ENCODE measurements at places on chromosomes 5 and 9. TPM values are rescaled to one million over a fixed set of nuclear protein-coding genes. Genes with fewer than 3 reads are reported as not detected.
A peak's percentile ranks its signal among the peaks of the same experiment; 100 is the strongest.

DNA sequence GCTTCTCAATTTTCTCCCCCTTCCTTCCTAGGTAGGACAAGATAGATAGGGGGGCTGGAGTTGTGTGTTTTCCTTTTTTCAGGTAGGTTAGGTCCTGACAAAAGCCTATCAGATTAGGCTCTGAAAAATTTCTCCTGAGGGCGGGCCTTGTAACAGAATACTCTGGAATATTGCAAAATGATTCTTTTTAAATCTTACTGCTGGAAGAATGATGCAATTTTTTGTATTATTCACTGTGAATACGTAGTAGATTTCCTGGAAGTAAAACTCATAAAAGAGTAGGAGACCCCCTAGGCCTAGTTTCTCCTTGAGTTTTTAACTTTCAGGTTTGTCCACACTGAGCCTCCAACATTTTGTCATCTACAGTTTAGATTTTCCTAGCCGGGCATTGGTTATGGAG, 1701.8 kb downstream of the EFNA5 start:
- DNase-seq: no peak

GRCh38 chr5:134138416-134139376, 24.2 kb downstream of the TCF7 start:
- DNase-seq: no peak

GRCh38 chr9:118529624-118530214, 825.5 kb downstream of the TLR4 start:
- DNase-seq: no peak

DNA sequence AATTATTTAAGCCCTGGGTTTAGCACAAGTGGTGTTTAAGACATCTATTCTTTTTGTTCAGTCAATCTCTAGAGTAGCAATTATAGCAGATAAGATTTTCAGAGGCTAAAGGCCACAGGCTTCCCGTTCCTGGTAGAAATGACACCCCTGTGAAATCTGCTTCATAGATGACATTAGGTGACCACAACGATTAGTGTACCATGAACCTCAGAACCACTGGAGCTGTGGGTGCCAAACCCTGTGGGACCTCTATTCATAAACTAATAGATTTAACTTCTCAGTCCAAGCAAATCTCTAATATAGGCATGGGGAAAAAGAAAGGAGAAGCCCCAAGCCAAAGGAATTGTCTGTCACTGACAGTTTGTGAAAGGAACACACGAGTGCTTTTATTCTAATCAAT, 207.4 kb downstream of the ARRDC3 start:
- no peak for DNase-seq

- DNase-seq: no peak
These were observed 62.0 kb downstream of the SUSD1 start for GRCh38 chr9:112112941-112113681.

DNA sequence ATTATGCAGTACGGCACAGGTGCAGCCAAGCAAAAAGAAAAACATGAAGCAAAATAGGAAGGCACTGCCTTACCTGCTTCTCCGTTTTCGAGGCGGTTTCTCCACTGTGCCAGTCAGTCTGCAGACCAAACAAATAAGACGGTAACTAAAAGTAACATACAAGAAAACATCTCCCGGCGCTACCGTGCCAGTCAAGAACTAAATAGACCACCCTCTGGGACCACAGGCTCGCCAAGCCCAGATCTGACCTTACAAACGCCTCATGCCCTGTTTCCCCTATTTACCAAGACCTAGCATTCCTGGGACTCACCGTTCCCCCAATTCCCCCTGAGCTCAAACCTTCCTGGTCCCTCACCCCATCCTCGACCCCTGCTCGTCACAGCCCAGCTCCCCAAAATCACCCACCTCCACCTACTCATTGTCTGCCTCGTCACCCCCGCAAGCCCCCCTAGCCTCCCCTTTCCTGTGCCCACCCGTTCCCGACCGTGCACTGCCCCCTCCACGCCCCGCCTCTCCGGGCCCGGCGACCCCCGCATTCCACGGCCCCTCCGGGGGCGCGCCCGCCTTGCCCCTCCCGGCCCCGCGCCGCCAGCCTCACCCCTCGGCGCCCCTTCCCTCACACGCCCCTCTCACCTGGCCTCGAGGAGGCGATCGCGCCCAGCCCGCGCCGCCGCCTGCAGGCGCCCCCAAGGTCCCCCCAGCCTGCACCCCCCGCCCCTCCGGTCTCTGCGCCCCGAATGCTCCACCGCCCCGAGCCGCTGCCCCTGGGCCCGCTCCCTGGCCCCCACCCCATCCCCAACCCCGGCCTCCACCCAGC, 560 bp downstream of the SCAI start:
- peak; percentile 17 for DNase-seq

DNA sequence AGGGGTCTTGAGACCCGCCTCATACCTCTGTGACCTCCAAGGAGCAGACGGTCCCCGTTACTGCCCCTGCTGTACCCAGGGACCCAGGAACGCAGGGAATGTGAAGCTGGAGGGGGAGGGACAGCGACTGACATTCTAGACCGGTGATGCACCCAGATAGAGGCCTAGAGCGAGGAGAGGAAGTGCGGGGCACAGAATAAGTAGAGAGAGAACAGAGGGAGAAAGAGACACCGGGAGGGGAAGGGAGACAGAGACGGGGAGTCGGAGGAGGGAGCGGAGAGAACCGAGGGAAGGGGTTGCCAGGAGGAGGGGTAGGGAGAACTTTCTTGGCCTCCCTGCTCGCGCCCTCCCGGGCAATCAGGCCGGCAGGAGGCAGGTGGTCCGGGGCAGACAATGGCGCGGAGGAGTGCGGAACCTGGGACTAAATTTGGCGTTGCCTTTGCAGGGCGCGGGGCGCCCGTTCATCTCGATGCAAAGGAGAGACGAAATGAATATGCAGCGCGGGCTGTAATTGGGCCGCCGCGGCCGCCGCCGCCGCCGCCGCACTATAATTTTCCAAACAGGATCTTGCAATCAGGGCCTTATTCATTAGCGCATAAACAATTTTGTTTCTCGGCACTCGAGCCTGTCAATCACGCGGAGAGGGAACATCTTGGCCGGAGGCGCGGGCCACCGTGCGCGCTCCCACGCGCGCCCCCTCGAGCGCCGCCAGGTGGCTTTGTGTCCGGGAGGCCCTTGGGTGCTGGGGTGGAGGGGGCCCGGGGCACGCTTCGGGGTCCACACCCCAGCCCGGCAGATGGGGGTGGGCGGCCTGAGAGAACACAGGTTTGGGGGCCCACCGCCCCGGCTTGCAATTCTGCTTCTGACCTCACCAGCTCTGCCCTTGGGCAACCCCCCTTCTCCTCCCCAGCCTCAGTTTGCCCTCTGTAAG, 33.0 kb downstream of the NDUFA8 start:
- DNase-seq: no peak

- DNase-seq: no peak
These were observed 141.2 kb downstream of the PRDM9 start for GRCh38 chr5:23648656-23649055.

DNA sequence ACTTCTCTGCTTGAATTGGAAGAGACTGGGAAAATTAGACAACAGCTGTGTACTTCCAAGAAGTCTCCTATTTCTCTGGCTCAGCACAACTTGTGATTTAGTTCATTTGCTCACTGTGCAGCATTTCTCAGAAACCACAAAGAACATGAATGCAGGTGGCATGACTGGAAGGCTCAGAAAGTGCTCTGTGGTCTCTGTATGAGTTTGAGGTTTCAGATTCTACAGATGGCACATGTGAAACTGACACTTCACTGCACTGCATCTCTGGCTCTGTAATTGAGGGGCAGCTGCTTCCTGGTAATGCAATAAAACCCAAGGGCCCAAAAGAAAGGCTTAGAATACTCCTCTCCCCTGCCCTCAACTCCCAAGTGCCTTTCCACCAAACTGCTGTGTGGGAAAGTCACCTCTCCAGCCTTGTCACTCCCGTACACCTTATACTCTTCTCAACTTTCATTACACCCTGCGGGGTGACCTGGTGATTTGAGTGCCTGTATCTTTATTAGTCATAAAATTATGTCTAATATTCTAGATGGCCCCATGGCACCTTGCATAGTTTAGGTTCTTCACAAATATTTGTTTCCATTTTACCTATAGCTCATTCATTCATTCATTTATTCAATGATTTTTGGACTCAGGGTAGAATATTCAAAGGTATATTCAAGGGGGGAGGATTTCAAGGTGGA, 82.5 kb downstream of the ESM1 start:
- no peak for DNase-seq

DNA sequence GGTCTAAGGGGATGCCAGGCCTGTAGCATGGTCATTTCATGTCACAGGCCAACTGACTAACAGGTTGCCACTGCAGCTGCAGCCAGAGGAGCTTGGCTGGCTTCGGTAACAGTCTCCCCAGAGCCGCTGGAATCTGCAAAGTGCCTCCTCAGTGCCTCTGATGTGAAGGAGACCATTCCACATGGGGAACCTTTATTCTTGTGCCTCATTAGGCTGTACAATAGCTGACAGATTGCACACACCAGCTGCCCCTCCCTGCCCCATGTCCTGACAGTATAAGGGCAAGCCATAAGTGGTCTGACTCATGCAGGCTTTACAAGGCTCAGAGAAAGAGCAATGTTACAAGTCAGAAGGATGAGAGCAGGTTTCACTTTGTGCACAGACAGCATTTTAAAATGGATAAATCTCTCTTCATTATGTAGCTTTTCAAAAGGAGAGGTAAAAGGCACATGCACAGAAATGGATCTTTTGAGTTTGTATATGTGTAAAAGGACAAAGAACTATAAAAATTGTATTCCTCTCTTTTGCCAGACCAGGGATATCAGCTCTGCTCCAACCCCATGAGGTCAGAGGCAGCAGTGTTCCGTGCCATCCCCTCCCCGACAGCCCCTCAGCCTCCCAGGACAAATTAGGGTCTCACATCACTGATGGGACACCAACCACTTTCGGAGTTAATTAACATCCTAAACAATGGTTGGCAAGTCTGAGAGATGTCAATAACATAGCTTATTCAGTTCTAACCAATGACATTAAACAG, 467.8 kb downstream of the TMEM232 start:
- DNase-seq: no peak

DNA sequence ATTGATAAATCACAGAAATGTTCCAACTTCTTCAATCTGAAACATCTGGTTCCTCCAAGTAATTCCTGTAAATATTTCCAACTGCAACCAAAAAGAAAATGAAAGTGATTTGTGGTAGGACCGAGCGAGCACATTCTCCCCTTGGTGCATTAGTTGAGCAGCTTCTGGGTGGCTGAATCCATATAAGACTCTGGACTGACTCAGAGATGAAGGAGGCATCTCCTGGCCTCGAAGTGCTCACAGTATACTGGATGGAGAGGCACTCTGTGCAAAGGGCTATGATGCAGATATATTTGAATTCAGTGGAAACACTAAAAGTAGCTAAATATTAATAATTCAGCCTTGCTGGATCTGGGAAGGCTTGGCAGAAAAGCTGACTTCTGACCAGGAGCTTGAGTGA, 265.0 kb downstream of the MARCHF11 start:
- DNase-seq: no peak

DNA sequence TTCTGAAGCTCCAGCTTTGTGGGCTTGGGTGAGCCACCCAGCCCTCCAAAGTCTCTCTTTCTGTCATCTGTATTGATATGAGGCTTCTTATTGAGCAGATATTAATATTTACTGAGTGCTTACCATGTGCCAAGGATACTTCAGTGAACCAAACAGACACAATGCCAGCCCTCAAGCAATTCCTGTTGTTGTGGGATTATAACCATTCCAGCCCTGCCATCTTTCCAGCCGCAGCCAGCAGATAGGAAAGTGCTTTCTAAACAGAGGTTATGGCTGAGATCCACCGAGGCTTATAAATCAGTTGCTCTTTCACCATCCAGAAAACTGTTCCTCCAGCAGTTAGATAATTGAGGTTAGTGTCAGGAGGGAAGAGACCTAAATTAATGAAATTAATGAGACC, 137.7 kb upstream of the ALDH1B1 start:
- DNase-seq: no peak

DNA sequence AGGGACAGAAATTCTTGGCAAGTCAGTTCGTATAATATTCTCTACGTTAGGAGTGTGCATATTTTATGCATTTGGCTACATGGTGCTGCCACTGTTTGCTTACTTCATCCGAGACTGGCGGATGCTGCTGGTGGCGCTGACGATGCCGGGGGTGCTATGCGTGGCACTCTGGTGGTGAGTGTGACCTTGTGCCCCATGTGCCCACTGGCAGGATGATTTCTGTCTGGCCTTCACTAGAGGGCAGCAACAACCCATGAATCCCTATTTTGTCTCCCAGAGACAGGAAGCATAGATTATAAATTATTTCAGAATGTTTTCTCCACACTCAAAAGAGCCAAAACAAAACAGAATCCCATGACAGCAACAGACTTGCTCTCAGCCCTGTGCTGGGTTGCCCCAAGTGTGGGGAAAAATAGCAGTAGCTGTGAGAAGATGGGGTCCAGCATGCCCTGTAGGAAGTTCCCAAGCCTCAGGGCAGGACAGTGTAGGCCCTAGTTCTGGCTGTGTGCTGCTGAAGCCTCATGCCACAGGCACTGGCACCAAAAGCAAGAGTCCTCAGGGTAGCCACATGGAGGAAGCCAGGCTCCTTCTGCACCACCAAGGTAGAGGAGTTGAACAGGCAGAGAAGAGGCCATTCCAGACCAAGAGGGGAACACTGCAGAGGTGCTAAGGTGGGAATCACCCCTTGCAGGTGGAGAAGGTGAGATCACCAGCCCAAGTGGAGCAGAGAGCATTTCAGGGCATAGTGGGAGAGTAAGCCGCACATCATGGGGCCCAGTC, 16.0 kb downstream of the SLC22A5 start:
- peak; percentile 46 for DNase-seq

GRCh38 chr9:137077010-137077747, at the start of gene UAP1L1:
Gene UAP1L1, plus strand, starts transcription at chr9:137077517. Its CDS starts 16 bp downstream, at chr9:137077533.
- DNase-seq: peak; percentile 63

- DNase-seq: no peak
These were observed 87.7 kb downstream of the RAB3C start for GRCh38 chr5:58670582-58670981.

- DNase-seq: peak; percentile 41
These were observed 12.1 kb downstream of the TMEM245 start for GRCh38 chr9:109107402-109108240.

DNA sequence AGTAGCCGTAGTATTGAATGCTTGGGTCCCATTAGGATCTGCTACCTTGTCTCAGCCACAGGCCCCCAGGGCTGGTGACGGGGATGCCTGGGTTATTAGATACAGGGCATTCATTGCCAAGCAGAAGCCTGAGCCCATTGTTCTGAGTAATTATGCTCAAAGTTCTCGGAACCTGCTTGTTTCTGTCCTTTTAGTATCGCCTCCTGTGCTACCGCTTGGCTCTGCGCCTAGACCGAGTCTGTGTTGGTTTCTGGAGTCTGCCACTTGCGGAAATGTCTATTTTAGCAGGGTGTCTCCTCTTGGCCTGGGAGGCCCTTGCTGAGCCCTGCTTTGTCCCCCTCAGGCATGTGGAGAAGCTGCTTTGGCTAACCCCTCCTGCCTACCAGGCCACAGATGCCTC, 506.1 kb downstream of the BNC2 start:
- no peak for DNase-seq

LMX1B gene
- not detected for total RNA-seq

ARHGEF28 gene
- total RNA-seq: 11.9 TPM

RIC1 gene
- total RNA-seq: 72.0 TPM

S1PR3 gene
- 42.1 TPM for total RNA-seq

SPINK4 gene
- not detected for total RNA-seq

SMIM15 gene
- total RNA-seq: 11.3 TPM

TMEM232 gene
- not detected for total RNA-seq

LPAR1 gene
- 68.0 TPM for total RNA-seq

Measured in uterus (tissue), 4 donors.